ENCODE measurements at places on chromosomes 6 and 20.

DNA sequence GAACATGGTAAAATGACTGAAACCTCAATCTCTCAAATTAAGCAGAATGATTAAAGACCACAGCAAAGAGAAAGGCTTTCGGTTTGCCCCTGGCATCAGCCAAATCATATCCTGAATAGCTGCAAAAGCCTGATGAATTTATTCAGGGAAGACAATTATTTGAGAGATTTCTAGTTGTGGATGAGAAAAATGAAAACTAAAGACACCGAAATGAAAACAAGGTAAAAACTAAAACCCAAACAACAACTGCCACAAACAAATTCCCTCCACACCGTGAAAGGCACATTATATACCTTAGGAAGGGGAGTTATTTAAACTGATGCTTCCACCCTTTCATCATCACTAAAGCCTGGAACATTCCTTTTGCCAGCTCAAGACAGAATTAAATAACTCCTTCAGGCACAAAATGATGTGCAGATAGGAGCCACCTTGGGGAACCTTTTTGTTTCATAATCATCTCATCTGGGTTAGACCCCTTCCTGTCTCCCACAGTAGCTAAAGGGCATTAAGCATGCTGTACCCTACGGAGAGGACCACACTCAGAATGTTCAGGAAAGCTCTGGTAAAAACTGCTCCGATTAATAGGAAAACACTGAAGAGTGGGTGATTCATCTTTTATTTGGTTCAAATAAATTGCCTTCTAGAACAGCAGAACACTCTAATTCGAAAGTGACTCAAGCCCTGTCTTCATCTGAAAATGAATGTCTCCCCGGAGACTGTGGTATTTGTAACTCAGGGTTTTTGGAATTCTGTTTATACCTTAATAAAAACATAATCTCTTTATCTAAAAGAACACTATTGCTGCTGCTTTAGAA is 9.1 kb upstream of the ANKRD60 start:
- no peak for DNase-seq

DNA sequence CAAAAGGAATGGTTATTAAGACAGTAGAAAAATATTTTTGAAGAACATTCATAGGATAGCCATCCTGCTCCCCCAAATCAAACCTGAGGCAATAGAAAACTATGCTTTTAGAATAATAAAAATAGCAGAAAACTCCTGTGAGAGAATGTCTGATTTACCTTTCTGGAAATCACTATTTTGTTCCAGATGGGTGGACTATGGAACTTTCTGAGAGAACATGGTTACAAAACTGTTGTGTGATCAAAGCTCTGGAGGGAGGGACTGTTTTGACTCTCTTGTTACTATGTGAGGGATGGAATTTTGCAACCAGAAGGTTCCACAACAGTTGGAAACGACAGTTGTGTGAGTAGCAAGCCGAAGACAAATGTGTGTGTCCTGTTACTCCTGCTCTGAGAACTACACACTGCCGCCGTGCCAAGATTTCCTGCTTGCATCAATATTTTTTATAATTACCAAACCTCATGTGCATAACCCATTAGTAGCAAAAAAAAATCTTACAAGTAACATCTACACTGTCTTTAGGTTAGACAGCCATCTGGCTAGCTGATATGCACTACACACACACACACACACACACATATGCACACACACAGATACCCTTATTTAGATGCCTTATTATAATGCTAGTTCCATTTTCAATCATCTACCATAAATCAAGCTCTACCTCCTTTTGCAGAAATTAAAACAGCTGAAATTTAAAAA is 11.0 kb upstream of the HIVEP1 start:
- DNase-seq, result no peak

- no peak for DNase-seq
These were observed 578.3 kb downstream of the HAO1 start for GRCh38 chr20:7361931-7362330.

DNA sequence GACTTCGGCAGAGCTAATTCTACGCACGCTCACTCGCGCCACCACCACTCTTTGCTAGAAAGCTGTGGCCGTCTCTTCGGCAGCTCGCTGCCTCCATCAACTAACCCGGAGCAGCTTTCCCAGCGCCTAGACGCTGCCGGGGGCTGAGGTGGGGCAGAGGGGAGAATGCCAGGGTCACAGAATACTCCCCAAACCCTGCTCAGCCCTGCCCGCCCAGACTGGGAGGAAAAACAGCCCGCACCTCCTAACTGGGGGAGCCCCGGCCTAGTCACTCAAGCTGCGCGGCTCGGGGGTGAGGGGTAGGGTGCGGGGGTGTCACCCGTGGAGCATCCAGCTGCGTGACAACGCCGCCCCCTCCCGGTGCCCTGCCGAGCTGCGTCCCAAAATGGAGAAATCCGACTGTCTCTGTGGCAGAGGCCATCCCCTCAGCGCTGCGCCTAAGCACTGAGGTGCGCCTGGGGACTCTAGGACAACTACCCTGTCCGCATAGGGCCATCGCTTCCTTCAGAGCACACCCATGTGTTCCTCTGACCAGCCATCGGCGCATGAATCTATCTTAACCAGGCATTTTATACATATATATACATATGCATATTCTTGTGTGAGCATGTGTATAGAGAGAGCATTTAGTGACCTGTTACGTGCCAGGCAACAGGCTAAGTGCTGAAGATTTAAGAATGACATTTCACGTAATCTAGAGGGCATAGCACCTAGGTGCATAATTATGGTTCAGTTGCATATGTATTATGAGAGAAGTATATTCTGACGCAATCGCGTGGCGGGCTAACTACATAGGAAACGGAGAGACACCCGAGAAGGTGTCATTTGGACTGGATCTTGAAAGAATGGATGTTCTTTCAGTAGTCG is 1.5 kb upstream of the TENT5A start:
- DNase-seq, result no peak

DNA sequence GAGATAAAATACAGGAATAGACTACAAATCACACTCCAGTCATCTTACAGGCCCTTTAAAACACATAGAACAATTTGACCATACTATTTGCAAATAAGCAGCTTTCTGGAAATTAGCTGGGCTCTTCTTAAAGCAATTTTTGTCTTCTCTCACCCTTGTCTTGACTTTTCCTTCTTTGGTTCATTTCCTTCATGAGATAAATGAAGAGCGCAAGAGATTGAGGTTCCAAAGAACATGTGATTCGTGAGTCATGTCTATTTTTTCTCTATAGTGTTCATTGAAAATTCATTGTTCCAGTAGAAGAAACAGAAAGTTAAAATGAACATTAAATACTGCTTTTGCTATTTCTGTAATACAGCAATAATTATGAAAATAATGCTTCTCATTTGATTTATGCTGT is 33.9 kb downstream of the PRDM1 start:
- DNase-seq, result no peak

GRCh38 chr20:54056762-54057639 is 13.4 kb downstream of the BCAS1 start:
- no peak for DNase-seq

DNA sequence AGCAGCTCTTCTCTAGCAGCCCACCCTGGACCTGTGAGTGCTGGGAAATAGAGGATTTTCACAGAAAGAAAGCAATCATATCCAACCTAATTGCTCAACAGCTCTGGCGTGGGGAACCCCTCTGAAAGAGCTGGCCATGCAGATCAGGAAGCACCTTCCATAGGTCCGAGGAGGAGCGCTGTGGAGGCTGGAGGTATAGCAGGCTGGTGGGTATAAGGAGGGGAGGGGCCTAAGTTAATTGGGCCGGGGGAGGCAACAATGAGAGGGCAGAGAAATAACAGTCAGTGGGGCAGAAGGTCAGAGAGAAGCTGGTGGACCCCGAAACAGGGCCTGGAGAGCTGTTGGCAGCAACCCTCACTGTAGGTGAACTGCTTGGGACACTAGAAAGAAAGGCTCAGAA is 40.8 kb downstream of the SNRNP48 start:
- no peak for DNase-seq

DNA sequence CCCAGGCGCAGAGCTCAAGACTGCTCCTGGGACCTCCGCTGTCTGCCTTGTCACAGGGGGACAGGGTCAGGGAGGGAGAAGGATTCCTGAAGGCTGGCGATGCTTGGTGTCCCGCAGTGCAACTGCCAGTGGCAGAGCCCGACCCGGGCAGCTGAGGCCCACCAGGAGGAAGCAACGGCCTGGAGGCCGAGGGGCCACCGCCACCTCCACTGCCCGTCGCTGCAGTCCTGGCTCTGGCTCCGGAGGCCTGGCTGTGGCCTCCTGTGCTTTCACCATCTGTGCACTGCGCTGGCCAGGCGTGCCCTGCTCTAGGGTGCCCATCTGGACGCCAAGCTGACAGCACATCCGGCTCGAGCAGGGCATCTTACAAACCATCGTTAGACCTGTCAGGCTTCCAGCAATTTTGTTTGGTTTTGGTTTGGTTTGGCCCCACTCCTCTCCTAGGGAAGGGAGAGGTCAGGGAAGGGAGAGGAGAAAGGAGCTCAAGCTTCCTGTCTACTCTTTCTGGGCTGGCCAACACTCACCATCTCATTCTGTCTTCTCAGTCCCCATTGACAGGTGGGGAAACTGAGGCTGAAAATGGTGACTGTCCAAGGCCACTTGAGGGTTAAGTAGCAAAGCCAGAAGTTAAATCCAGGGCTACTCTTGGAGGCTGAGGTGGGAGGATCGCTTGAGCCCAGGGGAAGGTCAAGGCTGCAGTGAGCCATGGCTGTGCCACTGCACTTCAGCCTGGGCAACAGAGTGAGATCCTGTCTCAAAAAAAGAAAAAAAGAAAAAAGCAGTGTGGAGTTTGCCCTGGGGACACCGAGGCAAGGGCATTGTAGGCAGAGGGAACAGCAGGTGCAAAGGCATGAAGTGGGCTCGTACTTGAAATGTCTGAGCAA is 37.7 kb upstream of the NOL4L start:
- DNase-seq, result no peak

- DNase-seq, result no peak
These were observed 33.6 kb upstream of the BTN3A2 start for GRCh38 chr6:26331218-26332073.

DNA sequence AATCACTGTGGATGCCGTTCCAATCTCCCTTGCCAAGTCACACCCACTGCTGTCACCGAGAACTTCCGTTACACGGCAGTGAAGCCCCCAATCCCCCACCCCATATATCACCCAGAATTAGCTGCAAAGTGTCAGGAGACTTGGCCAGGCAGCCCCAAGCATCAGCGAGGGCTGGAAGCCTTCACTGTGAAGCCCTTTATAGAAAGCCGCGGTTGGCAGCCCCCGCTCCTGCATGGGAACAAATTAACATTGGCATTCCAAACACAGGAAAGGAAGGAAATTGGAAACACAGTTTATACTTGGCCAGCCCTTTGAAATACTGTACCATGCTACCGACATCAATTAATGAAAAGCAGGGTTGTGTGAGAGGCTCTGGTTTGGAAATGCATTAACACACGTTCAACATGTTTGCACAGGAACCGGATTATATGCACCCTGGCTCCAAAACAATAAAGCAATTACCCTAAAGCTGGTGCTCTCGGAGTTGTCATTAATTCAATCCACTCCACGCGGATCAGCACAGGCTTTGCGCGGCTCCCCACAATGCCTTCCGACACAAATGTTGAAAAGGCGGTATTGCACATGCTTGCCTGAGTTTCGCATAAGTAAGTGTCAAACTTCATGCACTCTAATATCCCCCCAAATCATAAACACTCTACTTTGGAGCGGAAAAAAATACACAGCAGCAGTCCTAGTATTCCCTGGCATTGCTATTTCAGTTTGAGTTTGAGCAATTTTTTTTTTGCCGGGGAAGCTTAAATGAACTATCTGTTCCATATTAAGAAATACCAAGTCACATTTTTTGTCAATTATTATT is 7.1 kb downstream of the BMP7 start:
- DNase-seq, result no peak

DNA sequence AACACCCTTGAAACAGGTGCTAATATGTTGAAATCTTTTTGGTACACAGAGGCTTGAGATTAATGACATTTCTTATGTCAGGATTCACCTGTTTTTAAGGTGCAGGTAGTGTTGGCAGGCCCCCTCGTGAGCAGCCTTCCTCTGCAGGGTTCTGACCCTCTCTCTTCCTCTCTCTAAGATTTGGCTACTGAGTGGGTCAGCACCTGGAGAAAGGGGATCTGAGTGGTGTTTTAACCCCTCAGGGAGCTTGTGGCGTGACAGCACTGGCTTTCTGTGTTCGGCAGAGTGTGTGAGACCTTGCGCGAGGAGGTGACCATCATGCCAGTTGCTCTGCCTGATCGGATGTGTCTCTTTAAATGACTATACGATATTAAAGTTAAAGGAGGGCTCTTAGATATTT is 37.1 kb downstream of the HIVEP1 start:
- no peak for DNase-seq

- no peak for DNase-seq
These were observed 31.2 kb downstream of the FAM83B start for GRCh38 chr6:54877713-54878317.

GRCh38 chr20:13587370-13587769 is 51.4 kb downstream of the TASP1 start:
- no peak for DNase-seq

DNA sequence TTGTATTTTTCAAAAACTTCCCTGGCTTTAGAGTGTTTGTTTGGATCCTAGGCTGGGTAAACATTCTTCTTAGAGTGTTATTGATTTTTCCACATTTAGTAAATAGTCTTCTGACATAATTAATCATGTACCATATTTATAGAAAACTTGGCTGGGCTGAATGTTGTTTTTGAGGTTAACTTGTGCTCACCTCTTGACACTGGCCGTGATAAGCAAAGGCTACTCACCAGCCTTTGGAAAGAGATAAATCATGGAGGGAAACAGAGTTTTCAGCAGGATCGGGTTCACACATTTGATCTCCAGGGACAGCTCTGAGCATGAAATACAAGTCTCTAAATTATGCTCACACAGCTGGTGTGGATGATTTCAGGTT is 6.2 kb upstream of the CD93 start:
- DNase-seq, result no peak

GRCh38 chr6:2962004-2962403 is 9.4 kb downstream of the SERPINB6 start:
- DNase-seq, result no peak

- DNase-seq, result no peak
These were observed 1.6 kb downstream of the CCN2 start for GRCh38 chr6:131949620-131949908.

GRCh38 chr6:83176246-83176645 is 16.8 kb downstream of the PGM3 start:
- DNase-seq, result no peak
